ENCODE measurements at places on chromosomes 12 and 14.

GRCh38 chr12:89372584-89373370 lies 20.5 kb upstream of the DUSP6 start:
- DNase-seq = no peak

DNA sequence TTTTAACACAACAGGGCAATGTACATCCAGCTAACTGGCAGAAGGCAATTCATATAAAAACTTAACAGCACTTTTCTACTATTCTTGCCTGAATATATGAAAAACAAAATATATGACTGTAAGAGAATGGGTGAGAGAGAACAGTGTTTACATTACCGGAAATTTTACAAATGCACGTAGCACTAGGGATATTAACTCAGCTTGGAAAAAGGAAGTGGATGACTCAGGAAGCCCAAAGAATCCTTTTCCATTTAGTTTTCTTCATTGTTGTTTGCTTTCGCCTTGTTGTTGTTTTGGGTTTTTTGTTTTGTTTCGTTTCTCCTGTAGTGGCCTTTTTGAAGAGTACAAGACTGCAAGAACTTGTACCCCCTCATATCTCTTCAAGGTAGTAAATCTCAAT lies 295.5 kb downstream of the EGLN3 start:
- DNase-seq = no peak

DNA sequence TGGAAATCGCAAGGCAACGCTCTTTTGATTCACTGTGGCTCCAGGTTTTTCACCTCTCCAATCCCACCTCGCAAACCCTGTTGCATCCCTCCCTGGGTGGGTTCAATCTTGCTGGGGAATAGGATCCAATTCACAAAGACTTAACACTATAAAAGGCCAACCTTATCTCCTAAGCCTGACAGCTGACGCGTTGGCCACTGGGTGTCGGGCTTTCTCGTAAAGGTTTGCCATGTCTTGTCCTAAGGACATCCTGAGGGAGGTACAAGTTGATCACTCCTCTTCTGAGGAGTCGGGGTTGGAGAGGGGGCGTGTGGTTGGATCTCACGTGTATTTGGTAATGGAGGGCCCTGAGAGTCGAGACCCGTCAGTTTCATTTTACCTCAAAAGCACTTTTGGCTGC lies 112.6 kb upstream of the FZD10 start:
- no peak for DNase-seq

DNA sequence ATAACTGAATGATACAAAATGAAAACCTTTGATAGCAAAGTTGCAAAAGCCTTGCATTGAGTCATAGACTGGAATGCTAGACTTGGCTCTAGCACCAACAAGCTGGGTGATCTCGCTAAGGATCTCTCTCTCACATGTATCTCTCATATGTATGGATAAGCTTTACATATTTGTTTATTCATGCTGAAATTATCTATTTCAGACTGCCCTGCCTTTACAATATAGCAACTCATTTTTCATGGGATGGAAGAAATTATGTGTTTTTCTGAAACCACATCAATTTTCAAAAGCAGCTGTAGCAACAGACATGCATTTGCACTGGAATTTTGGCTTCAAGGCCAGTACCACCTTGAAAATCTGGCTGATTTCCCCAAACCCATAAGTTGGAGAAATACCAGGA lies 11.4 kb downstream of the RERG start:
- no peak for DNase-seq

DNA sequence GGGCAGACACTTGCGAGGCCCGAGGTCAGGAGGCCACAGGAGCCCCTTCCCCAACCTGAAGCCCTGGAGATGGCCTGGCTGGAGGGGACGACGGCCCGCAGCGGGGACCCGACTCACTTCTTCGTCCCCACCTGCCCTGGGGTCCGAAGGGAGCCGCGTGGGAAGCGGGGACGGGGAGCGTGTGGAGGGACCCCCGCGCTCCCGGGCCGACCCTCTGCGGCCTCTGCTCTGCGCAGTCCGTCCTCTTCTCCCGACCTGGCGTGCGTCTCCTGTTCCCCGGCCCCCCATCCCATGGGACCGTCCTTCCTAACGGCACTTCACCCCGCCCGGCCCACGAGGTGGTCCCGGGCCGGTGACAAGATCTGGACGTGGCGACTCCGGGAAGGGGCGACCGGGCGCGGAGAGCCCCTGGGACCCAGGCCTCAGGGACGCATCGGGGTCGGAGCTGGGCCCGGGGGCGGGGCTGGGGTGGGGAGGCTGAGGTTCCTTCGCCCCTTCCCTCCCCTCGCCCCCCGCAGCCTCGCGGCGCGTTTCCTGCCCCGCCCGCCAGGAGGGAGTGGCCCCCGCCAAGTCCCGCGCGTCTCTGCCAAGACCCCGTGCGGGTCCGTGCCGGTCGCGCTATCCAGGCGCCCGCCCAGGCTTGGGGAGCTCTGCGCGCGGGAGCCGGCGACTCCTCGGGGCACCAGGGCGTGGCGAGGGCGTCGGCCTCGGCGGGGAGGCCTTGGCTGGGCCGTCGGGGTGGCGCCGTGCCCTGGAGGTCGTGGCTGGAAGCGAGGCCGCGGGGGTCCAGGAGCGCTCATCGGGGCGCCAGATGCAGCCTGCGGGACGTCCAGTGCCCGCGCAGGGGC lies 97.1 kb downstream of the TNFAIP2 start:
- DNase-seq = no peak

DNA sequence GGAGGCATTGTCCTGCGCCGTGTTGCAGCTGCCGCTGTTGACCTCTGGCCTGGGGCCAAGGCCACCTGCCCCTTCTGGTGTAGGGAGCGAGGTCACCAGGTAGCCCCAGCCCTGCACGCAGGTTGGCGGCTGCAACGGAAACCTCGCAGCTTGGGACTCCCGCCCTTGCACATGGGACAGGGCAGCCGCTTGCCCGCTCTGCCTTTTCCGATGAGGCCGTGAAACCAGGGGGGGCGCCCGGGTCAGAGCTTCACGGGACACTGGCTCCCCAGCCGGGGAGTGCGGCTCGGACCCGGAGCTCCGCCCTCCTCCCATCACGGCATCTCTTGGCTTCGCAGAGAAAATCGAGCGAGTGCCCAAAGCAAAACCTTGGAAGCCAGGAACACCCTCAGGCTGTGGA lies 25.4 kb downstream of the DNAH10 start:
- DNase-seq = no peak

GRCh38 chr14:102736956-102737355 lies 40.3 kb upstream of the TRAF3 start:
- DNase-seq = no peak

GRCh38 chr12:115174920-115175319 lies 490.9 kb upstream of the TBX3 start:
- no peak for DNase-seq

Data from iPS DF 6.9 (cell line).